ENCODE measurements at places on chromosomes 3 and 15.
A peak's percentile ranks its signal among the peaks of the same experiment; 100 is the strongest.

DNA sequence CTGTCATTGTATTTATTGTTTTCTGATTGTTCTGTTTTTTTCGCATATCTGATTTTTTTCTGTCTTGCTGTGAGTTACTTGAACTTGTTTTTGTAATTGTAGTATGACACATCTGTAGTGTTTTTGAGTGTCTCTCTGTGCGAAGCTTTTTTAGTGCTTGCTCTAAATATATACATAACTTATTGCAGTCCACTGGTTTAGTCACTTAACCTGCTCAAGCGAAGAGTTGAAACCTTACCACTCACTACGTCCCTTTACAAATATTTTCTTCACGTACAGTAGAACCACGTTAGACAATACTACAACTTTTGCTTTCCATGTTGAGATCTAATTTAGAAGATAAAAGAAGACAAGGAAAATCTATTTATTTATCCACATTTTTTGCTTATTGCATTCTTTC lies 713.0 kb upstream of the GRM7 start:
- no peak for DNase-seq

DNA sequence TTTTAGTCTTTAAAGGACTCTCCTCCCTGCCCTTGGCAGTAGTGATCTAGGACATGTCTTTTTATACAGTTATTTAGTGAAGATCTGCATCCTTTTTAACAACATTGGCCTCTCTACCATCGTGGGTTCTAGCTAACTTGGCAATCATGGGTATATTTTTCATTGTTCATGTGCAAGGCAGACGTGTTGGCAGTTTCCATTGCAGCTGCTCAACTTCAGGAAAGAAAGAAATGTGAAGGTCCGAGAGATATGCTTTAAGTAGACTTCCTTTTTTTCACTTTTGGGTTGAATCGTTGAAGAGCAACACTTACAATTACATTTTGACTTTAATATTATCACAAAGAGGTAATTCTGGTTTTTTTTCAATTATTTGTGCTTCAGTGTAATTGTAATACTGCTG lies 172.6 kb downstream of the SATB1 start:
- no peak for DNase-seq

- DNase-seq: no peak
Measured at GRCh38 chr3:128283421-128283820, 130.1 kb downstream of the EEFSEC start.

DNA sequence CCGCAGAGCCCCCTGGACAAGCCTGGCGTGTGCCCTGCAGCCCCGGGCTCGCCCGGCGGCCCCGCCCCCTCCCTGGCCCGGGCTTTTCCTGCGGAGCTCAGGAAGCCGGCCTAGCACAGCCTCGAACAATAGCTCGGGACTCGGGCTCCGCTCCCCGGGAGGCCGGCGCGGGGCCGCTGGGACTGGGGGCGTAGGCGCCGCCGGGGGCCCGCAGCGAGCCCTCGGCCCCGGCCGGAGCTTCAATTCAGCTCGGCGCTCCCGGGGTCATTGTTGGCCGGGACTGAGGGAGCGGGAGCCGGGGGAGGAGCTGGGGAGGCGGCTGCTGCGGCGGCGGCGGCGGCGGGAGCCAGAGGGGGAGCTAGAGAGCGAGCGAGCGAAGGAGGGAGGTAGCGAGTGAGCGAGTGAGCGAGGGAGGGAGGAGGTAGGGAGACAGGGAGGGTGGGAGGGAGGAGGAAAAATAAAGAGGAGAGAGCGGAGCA lies 41.0 kb upstream of the ROPN1 start:
- DNase-seq: peak; percentile 61

DNA sequence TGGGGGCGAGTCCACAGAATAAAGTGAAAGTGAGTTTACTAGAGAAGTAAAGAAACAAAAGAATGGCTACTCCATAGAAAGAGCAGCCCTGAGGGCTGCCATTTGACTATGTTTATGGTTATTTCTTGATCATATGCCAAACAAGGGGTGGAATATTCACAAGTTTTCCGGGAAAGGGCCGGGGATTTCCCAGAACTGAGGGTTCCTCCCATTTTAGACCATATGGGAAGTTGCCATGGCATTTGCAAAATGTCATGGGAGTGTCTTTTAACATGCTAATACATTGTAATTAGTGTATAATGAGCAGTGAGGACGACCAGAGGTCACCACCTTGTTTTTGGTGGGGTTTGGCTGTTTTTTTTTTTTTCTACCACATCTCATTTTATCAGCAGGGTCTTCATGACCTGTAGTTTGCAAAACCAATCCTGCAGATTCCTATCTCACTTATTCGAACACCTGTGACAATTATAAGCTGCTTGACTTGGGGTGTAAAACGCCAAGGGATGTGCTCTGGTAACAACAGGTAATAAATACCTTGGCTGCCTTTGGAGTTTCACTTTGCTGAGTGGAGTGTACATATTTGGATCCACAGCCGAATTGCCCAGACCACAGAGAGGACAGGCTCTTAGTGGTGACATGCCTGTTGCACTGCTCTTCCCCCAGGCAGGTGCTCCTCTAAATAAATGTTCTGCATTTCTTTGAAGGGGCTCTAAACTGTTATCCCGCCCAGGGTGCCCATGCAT lies 43.6 kb downstream of the C2CD4B start:
- DNase-seq: no peak

DNA sequence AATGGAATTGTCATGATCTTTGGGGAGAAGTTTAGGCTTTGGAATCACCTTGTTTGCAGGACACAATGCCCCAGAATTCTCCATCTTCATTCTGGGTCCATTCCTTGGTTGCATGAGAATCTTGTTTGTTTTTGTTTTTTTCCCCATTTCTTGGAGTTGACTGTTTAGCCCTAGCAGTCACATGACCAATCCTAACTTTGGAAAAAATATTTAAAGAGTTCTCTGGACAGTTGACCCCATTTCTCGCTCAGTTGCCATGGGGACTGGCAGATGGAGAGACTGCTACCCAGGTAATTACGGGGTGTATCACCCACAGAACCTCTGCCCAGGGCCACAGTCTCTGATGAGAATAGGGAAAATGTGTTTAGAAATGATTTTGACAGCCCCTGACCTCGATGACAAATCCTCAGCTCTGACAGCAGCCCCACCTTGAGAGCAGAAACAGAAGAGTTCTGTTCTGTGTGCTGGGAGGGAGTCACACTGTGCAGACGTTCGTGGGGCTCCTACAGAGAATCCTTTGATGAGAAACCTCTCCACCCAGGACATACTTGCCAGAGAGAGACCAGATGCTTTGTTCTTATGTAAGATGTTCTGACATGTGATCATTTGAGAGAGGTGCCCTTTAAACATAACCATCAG lies 57.7 kb downstream of the IL16 start:
- DNase-seq: no peak
